ENCODE measurements at places on chromosomes 13 and 19. TPM values are rescaled to one million over a fixed set of nuclear protein-coding genes. Genes with fewer than 3 reads are reported as not detected.

DNA sequence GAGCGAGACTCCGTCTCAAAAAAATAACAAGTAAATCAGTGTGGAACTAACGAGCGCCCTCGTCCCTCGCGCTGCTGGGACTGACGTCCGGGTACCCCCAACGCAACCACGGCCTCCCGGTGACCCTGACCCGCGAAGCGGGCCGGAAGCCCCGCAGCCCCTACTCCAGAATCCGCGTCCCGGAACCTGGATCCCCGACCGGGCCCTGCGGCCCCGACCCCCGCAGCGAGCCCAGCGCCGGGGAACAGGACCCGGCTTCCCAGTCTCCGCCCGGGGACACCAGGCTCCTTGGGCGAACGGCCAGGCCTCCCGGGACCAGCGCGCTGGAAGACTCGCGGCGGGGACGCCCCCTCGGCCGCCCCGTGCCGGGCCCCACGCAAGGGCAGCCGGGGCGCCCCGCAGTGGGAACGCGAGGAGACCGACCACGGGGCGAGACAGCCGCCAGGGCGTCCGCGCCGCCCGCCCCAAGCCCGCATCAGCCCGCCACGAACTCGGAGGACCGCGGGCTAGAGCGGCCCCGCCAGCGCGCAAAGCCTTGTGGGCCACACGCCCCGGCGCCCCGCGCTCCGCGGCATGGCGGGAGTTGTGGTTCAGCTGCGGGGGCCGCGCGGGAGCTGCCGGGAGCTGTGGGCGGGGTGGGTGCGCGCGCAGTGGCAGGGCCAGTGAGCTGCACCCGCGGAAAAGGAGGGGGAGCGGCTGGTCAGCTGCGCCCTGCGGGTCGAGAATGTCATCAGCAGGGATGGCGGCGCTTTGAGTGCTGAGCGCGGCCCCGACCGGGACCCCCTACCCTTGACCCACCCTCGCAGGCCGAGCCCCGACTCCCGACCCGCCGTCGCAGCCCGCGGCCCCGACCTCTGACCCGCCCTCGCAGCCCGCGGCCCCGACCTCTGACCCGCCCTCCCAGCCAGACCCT, 7.5 kb upstream of the MADCAM1 start:
- peak; percentile 97 for DNase-seq

The OVOL3 gene
- not detected for total RNA-seq

GRCh38 chr13:32136716-32137115, 105.1 kb downstream of the FRY start:
- DNase-seq, result no peak

DNA sequence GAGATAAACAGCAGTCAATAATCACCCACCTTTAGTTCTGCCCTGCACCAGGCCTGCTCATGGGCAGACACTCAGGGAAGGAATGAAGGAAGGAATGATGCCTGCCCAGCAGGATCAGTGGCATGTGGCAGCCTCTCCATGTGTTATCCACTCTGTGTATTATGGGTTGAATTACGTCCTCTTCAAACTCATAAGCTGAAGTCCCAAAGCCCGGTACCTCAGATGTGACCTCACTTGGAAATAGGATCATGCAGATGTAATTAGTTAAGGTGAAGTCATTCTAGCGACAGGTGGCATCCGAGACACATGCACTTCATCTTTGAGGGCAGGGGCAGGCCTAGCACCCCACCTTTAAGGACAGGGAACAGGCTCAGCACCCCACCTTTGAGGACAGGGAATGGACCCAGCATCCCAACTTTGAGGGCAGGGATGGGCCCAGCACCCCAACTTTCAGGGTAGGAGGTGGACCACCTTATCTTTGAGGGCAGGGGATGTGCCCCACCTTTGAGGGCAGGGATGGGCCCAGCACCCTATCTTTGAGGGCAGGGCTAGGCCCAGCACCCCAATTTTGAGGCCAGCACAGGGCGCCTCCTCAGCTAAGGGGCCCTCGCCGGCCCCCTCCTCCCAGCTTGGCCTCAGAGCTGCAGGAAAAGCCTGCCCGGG, 127.6 kb downstream of the URI1 start:
- no peak for DNase-seq

GRCh38 chr13:109569958-109570711, 216.2 kb downstream of the IRS2 start:
- no peak for DNase-seq

- DNase-seq, result no peak
Observed at GRCh38 chr19:29896802-29897201, 45.2 kb upstream of the URI1 start.

DNA sequence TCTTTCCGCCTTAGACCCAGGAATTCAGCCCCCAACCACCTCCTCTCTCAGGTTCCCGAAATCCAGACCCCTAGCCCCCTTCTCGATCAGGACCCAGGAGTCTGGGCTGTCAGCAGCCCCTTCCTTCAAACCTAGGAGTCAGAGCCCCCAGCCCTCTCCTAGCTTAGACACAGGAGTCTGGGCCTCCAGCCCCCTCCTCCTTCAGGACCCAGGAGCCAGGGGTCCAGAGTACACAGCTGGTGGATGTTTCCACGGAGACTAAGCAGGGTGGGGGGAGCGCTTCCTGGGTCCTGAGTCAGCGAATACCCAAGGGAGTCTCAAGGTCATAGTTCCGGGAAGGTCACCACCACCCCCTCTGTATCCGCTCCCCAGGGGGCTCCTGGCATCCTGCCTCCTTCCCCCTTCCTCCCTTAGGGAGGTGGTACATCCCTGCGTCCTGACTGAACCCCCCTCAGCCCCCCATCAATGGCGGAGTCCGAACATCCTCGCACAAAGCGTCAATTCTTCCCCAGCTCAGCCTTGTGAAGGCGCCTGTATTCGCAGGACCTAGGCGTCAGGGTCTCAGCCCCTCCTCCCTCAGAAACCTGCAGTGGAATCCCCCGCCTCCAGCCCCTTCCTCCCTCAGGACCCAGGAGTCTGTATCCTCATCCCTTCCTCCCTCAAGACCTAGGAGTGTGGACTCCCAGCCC, 4.6 kb downstream of the CADM4 start:
- DNase-seq, result no peak
